HL-60 (cell line): ENCODE measurements at places on chromosomes 1 and 21.
A peak's percentile ranks its signal among the peaks of the same experiment; 100 is the strongest.

DNA sequence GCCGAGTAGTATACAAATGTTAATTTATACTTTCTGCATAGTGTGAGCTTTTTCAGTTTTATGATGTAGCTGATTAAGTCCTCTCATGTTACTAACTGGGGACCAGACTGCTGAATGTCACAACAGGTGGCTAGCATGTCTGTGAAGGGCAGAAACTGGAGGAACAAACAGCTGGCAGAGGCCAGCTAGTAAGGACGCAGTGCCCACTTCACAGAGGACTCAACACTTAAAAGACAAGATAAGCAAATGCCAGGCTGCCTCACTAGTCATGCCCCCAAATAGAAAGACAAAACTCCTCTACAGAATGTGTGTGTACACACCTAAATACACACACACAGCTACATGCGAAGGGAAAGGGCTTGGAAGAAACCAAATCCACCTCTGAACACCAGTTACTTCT lies 73.8 kb upstream of the ZNF678 start:
- DNase-seq: no peak

GRCh38 chr1:8866792-8867415 lies 11.6 kb downstream of the ENO1 start:
- no peak for DNase-seq

GRCh38 chr1:112083487-112083886 lies 94.0 kb upstream of the KCND3 start:
- no peak for DNase-seq

DNA sequence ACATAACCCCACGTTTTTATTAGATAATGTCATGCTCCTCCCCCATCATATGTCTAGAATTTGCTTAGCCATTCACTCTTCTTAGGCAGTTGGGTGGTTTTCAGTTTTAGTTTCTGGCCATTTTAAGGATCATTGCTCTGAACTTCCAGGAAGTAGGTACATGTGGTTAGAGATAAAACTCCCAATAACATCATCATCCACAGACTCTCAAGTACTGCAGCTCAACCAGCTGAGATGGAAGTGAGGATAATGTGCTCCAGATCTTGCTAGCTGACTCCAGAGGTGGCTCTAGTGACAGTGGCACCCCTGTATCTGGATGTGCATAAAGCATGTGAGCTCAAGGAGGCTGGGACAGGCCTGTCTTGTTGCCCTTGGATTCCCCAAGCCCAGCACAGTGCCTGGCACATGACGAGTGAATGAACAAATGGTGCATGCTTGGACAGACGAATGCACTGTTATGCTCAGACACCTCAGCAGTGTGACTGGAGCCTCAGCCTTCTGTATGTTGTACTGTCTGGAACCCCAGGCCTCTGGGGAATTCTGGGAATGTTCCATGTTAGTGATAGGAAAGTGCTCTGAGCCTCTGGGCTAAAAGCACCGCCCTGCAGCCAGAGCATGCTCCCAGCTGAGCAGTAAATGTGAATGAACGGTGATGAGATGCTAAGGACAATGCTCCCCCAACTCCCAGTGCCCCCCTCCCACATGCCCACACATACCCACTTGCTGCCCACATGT lies 16.4 kb upstream of the KCNN3 start:
- no peak for DNase-seq

- no peak for DNase-seq
Measured at GRCh38 chr1:211735208-211736170, 60.1 kb upstream of the NEK2 start.

- peak; percentile 36 for DNase-seq
Measured at GRCh38 chr1:116020668-116021272, 44.5 kb downstream of the SLC22A15 start.

DNA sequence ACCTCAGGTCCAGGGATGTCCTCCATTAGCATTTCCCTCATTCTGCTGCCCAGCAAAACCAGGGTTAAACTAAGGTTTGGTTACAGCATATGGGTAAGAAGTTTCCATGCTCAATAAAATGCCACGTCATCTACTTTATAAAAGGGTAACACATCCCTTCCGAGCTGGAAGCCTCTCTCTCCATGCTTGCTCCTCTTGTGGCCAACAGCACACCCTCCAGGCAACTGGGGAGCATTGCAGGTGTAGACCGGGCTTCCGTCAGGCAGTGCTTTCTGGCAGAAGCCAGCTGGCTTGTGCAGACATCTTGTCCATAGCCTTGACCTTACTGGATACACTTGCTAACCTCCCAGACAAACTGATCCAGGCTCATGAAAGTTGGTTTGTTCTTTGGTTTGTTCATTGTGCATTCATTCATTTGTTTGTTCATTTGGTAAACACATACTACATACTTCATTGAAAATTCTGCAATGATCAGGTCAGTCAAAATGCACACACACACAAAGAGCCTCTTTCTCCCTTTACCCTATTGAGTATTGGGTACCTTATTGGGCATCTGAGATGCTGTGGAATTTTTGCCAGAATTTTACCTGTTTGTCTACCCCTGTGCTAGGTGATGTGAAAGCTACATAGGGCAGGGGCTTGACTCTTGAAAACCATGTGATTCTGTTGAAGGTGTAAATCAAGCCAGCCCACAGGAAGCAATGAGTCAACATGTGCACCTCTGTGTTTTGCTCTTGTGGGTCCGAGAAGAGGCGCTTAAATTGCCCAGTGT lies 422.8 kb downstream of the CAMTA1 start:
- no peak for DNase-seq

GRCh38 chr1:228087771-228088251 lies 5.3 kb downstream of the ARF1 start:
- DNase-seq: no peak

GRCh38 chr1:212124690-212125582 lies 89.4 kb downstream of the DTL start:
- DNase-seq: peak; percentile 84

- no peak for DNase-seq
Measured at GRCh38 chr1:47810964-47811682, 186.1 kb downstream of the TRABD2B start.

DNA sequence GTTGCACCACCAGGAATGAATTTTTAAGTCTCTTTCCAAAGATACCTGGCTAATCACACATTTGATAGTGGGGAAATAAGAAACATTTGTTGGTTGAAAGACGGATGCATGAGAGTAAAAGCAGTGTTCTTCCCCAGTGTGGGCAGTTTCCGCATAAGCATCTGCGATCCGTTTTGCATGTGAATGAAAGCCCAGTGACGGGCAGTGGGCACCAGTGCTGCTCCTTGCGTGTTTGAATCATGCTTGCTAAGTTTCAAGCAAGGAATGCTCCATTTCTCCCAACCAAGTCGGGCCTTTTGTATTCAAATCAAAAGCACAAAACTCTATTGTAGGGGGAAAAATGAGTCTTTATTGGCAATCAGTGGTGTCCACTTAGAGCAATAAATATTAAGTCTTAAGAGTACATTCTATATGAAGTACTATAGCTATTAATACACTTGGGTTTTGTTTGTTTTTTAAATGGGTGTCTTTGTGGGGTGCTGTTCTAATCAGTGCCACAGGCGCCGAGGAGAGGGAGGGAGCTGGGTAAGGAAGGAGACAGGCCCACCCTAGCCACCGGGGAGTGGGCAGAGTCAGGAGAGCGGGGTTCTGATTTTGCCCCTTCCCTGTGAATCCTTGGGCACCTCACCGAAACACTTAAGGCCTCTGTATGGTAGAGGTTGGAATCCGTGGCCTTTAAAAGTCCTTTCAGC lies 750 bp upstream of the PTGFRN start:
- no peak for DNase-seq
